ENCODE measurements at places on chromosomes 1 and 21.

DNA sequence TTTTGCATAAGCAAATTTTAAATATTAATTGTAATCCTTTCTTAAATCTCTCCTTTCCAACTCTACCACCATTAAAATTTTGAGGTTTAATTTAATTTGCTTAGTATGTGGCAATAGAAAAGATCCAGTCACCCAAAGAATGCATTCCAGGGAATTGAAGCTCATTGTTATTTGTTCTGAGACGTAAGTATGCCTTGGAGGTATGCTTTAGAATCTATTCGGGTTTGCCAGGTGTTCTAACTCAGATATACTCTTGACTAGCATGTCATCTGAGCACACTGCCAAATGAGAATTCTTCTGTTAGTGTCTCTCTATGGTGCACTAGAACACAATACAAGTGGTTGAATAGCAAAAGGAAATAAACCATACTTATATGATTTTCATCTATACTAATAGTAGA, 813.6 kb upstream of the ADGRL2 start:
- DNase-seq = no peak

- no peak for DNase-seq
Observed at GRCh38 chr1:47708658-47709018, 270.8 kb downstream of the FOXD2 start.

DNA sequence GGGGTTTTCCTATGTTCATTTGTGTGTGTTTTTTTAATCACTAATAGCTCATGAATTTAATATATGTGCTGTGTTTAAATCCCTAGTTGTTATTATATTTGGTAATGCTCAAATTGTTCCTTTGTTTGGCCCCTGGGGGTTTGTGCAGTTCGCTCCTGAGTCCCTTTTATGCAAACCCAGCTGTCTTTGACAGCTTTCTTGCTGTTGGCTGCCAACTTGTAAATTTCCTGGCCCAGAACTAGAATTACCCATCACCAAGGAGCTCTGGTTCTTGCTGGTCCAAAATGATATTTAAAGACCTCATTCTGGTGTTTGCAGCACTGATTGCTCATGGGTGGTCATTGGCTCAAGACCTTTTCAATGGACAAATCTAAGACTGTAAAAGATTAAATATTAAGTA, 39.6 kb upstream of the PGBD5 start:
- DNase-seq = no peak

- no peak for DNase-seq
Observed at GRCh38 chr1:71745326-71745725, 537.0 kb downstream of the NEGR1 start.

- DNase-seq = no peak
Observed at GRCh38 chr1:61327436-61327835, 245.1 kb downstream of the NFIA start.

DNA sequence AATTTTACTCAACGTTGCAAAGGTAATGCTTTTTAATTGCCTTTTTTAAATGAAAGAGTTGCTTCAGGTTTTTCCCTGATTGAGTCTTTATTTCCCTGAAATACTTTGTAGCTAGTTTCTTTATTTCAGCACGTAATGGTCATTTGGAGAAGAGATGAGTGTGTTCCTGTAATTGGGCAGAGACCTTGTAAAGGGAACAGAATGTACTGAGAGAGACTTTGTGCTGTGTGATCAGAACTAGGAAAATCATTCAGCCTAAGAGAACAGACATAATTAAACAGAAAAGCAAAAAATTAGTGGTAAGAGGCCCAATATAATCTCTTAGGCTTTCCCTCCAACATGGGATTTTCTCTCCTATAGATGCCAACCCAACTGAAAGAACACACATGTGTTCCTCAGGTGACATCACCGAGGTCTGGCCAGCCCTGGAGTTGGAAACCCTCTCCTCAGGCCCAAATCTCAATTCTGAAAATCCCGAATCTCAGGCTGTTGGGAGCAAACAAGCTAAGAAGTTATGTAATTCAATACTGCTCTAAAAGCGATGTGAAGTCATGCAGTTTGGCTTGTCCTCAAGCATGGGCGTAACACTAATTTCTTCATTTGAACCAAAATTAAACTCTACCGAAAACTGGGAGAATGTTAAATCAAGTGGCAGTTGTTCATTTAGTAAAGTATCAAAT, 102.0 kb downstream of the TGFB2 start:
- peak; percentile 11 for DNase-seq

DNA sequence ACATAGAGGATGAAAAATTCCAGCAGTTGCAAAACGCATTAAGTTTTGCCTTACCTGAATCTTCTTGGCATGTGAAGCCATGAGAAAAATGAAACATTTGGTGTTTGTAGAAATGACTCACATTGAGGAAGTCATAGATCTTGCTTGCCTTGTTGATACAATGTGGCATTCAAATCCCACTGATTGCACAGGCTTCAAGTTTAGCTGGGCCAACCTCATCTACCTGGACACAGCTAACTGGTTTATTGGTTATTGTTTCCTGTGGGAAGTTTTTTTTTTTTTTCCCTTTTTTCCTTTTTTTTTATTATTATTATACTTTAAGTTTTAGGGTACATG, 168.9 kb upstream of the C21orf91 start:
- no peak for DNase-seq
